ENCODE measurements at places on chromosomes 6 and 20.

- no peak for DNase-seq
Observed at GRCh38 chr6:169583886-169584541, 117.8 kb downstream of the WDR27 start.

DNA sequence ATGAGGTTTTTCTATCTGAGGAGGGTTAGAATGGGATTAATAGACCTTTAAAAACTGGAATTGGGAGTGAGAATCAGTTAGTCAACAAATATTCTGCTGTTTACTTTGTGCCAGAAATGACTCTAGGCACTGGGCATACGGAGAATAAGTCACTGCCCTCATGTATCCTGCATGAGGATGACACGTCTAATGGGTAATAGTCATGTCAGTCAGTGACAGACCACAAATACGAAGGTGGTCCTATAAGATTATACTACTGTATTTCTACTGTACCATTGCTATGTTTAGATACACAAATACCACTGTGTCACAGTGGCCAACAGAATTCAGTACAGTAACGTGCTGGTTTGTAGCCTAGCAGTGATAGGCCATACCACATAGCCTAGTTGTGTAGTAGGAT, 30.7 kb downstream of the ZFAND3 start:
- no peak for DNase-seq

GRCh38 chr6:127216810-127217789, 49.6 kb upstream of the RNF146 start:
- no peak for DNase-seq

- DNase-seq = no peak
Observed at GRCh38 chr6:130869681-130870080, 42.5 kb downstream of the SMLR1 start.

DNA sequence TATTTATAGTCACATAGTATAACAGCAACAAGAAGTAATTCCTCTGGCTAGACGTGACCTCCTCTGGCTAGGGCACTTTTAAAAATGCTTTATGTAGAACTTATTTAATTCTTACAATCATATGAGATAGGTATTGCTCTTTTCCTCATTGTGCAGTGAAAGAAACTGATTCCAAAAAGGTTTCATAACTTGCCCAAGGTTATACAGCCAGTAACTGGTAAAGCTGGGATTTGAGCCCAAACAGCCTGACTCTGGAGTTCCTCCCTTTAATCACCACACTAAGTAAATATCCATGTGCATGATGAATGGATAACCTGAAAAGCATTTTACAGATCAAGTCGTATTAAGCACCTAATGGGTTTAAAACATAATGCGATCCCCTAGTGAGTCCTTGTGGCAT, 214.6 kb downstream of the PRL start:
- DNase-seq = no peak

- DNase-seq = no peak
Observed at GRCh38 chr6:13327691-13328075, 654 bp downstream of the TBC1D7 start.

GRCh38 chr20:13442986-13443385, 195.7 kb downstream of the TASP1 start:
- no peak for DNase-seq

GRCh38 chr20:37941332-37941731, 38.4 kb downstream of the VSTM2L start:
- DNase-seq = no peak

DNA sequence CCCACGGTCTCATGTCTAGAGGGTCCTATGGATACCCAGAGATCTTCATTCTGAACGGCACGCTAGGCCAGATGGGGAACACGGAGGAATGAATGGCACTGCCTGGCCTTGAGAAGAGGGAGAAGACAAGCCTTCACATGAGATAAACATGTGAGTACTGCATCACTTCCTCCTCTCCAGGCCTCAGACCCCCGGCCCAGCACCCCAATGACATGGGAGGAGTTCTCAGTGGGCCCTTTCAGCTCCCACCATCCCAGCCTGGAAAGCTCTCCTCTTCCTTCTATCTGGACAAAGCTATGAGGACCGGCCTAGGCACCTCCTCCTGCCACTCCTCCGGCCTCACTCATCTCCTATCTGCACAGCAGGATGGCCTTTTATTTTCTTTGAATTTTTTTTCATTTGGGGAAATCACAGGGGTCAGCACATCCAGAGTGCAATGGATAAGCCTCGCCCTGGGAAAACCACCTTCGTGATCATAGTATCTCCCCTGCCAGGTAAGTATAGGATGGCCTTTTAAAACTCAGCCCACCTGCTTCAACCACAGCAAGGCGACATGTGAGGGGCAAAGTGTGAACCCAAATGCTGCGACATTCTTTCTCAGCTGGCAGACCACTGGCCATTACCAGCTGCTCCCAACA, 39.2 kb upstream of the CDKN1A start:
- no peak for DNase-seq

DNA sequence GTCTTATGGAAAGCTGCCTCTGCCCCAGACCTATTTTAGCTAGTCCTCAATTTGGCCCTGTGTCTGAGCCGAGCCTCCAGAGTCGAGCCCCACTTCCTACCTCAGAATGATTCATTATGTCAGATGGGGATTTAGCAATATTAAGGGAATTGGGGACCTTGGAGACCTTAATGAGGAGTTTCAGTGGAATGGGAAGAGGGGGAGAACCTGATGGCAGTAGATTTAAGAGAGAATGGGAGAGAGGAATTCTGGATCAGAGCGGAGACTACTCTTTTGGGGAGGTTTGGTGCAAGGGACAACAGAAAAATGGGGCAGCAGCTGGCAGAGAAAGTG, 63.5 kb downstream of the EFHC1 start:
- no peak for DNase-seq

DNA sequence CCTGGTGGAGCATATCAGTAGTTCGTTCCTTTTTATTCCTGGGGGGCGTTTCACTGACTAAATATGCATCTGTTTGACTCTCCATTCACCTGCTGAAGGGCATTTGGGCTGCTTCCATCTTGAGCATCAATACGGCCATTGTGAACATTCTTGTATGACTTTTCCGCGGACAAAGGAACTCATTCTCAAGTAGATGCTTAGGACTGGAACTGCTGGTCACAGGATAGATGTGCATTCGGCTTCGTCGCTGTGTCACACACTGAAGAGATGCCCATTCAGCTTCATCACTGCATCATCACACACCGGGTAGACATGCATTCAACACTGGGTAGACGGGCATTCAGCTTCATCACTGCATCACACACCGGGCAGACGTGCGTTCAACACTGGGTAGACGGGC, 95.3 kb downstream of the TAF4 start:
- DNase-seq = no peak

GRCh38 chr20:3890398-3890751, 1.2 kb downstream of the PANK2 start:
- DNase-seq = no peak

DNA sequence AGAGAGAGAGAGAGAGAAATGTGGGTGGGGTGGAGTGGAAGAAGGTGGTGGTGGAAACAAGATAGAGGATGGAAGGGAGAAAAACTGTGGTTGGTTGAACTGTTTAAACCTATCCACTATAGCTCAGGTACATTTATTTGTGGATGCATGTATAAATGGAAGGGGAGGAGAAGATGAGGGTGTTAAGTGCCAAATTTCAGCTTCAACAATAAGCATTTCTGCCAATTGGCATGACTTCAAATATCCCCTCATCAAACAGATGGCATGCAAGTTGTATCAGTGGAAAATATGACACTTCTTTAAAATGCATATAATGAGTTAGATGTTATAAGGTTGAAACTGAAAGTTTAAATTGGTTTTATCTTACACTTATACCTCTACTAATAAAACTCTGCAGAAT, 216.1 kb downstream of the LMBRD1 start:
- no peak for DNase-seq

GRCh38 chr6:167689751-167690150, 137.0 kb upstream of the AFDN start:
- DNase-seq = no peak

DNA sequence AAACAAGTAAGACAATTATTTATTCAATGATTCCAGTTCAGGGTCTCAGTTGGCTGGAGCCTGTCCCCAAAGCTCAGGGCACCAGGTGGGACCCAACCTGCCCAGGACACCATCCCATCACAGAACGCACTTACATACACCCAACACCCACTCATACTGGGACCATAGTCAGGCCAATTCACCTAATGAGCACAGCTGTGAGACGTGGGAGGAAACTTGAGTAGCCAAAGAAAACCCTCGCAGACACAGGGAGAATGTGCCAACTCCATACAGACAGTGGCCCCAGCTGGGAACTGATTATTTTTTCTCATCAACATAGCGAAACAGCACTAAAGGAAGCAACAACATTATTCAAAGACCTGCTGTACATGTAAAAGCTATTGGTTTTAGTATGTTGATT, 58.6 kb upstream of the DOK5 start:
- no peak for DNase-seq

DNA sequence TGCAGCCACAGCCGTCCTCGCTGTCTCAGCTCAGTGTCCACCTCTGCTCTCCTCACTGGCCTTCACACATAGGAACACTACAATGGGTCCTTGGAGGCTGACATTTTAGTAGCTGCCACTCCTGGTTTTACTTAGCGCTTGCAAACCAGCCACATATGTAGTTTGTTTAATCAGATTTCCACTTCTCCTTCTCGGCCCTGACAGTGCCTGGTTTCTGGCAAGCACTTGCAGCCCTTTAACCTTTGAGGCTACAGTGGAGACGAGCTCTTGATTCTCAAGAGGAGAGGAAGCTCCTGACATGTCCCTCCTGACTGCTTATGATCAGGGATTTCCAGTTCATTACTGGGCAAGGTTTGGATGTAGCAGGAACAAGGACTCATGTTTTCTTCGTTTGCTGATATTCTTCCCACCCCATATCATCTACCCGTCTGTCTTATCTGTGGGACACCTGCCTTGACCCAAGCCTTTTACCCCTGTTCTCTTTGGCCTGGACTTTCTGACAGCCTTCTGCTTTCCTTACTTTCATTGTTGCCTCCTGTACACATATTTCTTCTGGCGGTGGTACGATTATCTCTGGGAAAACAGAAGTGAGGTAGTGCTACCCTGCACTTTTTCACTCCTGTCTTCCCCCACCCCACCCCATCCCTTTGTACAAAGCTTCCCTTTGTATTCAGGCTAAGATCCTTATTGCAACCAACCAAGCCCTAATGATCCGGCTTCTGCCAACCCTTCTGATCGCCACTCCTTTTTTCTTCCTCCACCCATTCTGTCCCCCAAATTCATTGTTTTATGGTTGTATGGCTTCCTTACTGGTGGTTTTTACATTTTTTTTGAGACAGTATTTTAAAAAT, 31.2 kb downstream of the CEP43 start:
- no peak for DNase-seq

Measured in stimulated activated CD4-positive, alpha-beta T cell treated with anti-CD3 and anti-CD28 coated beads, Interleukin-4, amount 100 ng/mL, for 48 hours (primary cell).